RWPE2 (cell line): ENCODE measurements at places on chromosomes 7 and 10.

DNA sequence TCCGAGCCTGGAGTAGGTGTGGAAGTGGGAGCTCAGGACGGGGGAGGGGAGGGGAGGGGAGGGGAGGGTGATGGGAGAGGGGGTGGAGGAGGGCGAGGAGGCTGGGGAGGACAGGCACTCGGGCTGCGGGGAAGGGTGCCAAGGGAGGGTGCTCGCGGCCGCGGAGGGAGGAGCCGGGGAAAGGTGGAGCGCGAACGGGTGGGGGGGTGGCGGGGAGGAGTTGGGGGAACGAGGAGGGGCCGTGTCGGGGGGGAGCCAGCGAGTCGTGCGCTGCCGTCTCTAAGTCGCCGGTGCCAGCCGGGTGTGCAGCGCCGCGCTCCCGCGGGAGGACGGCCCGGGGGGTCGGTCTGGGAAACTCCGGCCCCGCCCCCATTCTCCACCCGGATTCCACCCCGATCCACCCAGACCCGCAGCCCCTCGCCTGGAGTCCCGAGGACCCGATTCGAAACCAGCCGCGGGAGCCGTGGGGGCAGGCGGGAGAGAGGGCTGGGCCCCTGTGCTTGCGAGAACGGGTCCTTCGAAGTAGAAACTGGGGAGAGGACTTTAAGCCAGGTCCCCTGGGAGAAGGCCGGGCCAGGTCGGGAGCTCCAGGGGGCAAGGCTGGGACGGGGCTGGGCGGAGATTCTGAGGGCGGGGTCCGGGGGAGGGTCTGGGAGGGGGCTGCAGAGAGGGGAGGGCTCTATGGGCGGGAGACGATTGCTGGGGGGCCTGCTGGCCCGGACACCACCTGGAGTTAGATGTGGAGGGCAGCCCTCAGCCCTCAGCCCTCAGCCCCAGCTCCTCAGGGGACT is at the start of gene ZNF467:
TSS of gene ZNF467 (minus strand) at position 143 of the 791 bp plus-strand sequence. CDS start 2,556 bp downstream, outside the sequence.
- DNase-seq: peak; percentile 47

DNA sequence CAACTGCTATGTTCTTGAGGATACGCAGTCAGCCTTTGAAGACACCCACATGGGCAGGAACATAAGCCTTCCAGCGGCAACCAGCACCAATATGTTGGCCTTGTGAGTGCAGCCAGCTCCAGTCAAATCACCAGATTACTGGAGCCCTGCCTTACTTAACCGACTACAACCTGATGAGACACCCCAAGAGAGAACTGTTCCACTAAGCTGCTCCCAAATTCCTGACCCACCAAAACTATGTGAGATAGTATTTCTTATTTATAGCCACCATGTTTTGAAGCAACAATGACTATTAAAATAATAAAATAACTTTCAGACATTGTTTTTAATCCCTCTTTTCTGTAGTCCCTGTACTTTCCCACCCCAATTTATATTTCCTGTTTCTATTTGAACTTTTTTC is 179.6 kb downstream of the ADK start:
- DNase-seq: no peak

GRCh38 chr7:108246227-108246837 is 116.2 kb upstream of the LAMB4 start:
- DNase-seq: peak; percentile 64

DNA sequence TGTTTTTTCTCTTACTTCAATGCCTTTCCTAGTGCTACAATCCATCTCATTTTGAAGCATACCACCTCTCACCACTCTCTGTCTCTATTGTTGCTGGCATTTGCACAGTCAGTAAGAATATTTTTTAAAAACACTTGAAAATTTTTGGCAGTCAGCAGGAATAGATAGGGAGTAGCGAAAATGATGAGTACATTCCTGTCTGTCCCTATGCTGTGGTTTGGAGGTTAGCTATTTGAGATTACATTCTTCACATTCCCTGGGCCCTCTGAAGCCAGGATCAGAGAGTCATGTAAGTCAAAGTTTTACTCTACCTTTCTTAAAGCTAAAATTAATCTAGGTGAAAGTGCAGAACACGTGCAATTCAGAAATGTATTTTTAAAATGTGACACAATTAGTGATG is 53.0 kb upstream of the MAGI2 start:
- no peak for DNase-seq

- DNase-seq: peak; percentile 73
Measured at GRCh38 chr10:130138479-130138866, 2.3 kb downstream of the GLRX3 start.

- DNase-seq: no peak
Measured at GRCh38 chr10:1244493-1244892, 188.3 kb downstream of the WDR37 start.

DNA sequence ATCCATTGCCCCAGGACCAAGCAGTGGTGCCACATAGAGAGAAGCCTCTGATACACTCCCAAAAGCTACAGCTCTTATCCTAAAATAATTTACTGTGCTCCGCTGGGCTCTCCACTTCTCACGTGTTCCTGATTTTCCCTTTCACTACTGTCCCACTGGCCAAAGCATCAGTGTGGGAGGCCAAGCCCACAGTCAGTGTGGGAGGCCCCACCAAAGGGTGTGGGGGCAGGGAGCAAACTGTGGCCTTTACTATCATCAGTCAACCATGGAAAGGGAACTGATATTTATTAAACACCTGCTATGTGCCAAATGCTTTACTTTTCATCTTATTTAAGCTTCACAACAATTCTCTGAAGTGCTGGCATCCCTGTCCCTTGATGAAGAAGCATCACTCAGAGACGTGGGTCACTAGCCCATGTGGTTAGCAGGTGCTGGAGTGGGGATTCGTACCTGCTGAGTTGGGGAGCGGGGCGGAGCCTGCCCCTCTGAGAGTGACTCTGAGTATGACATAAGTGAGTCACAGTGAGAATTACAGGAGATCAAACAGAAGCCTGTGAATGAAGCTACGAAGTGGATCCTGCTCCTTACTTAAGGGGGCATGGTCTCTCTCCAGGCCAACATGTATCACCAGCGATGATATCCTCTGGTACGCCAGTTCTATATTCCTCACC is 50.4 kb downstream of the PYROXD2 start:
- DNase-seq: no peak

GRCh38 chr7:97439637-97440214 is 292.2 kb upstream of the TAC1 start:
- no peak for DNase-seq

DNA sequence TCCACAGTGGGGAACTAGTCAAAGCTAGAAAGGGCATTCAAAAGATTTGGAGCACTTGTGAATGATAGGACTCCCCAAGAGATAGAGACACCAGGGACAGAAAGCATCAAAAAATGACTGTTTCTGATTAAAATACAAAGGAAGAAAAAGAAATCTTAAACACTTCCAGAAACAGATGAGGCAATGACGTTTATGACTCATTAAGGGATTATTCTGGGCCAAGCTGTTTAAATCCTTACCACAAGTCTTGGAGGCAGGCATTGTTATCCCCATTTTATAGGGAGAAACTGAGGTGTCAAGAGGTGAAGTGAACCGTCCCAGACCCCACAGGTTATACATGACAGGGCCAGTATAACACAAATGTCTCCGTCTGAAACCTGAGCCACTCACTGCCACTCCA is 68.3 kb upstream of the AMPH start:
- no peak for DNase-seq

- no peak for DNase-seq
Measured at GRCh38 chr7:30688718-30689221, 6.5 kb upstream of the CRHR2 start.

- DNase-seq: no peak
Measured at GRCh38 chr7:98175260-98175940, 35.8 kb upstream of the BHLHA15 start.

DNA sequence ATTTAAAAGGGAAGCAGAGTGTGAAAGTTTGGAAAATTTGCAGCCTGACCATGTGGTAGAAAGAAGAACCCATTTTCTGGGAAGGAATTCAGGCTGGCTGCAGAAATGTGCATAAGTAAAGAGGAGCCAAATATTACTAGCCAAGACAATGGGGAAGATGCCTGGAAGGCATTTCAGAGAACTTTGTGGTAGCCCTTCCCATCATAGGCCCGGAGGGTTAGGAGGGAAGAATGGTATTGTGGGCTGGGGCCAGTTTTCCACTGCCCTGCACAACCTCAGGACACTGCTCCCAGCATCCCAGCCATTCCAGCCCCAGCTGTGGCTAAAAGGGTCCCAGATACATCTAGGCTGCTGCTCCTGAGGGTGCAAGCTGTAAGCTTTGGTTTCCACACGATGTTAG is 278.5 kb upstream of the BMPER start:
- DNase-seq: no peak

GRCh38 chr7:83655951-83656556 is 7.1 kb upstream of the SEMA3E start:
- DNase-seq: no peak

GRCh38 chr7:104758504-104758903 is 255.5 kb upstream of the KMT2E start:
- DNase-seq: no peak

DNA sequence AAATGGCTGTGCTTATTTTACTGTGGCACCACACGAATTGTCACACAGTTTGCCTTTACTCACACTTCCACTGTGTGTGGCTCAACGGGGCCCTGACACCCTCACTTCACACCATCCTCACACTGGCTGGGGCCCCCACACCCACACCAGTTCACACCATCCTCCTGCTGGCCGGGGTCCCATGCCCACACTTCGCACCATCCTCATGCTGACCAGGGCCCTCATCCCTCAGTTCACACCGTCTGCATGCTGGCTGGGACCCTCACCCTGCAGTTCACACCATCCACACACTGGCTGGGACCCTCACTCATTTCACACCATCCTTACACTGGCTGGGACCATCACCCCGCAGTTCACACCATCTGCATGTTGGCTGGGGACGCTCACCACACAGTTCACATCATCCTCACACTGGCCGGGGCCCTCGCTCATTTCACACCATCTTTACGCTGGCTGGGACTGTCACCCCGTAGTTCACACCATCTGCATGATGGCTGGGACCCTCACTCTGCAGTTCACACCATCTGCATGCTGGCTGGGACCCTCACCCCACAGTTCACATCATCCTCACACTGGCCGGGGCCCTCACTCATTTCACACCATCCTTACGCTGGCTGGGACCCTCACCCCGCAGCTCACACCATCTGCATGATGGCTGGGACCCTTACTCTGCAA is 36.0 kb downstream of the BRI3 start:
- DNase-seq: no peak

- no peak for DNase-seq
Measured at GRCh38 chr10:114486938-114487814, 82.9 kb upstream of the AFAP1L2 start.

DNA sequence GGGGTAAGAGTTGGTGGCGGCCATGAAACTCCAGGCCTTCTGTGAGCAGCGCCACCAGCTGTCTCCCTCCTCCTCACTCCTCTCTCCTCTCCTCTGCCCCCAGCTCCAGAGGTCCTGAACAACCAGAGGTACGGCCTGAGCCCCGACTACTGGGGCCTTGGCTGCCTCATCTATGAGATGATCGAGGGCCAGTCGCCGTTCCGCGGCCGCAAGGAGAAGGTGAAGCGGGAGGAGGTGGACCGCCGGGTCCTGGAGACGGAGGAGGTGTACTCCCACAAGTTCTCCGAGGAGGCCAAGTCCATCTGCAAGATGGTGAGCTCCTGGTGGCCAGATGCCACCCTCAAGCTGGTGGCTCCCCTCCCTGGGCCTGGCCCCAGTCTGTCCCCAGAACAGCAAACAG is 99.1 kb downstream of the RGS10 start:
- DNase-seq: no peak

GRCh38 chr7:121083138-121083789 is 94.8 kb downstream of the CPED1 start:
- no peak for DNase-seq

GRCh38 chr10:58512491-58513187 is at the start of gene BICC1:
Gene BICC1, plus strand, starts transcription at chr10:58512872. Its CDS starts 272 bp downstream, at chr10:58513144.
- DNase-seq: no peak

DNA sequence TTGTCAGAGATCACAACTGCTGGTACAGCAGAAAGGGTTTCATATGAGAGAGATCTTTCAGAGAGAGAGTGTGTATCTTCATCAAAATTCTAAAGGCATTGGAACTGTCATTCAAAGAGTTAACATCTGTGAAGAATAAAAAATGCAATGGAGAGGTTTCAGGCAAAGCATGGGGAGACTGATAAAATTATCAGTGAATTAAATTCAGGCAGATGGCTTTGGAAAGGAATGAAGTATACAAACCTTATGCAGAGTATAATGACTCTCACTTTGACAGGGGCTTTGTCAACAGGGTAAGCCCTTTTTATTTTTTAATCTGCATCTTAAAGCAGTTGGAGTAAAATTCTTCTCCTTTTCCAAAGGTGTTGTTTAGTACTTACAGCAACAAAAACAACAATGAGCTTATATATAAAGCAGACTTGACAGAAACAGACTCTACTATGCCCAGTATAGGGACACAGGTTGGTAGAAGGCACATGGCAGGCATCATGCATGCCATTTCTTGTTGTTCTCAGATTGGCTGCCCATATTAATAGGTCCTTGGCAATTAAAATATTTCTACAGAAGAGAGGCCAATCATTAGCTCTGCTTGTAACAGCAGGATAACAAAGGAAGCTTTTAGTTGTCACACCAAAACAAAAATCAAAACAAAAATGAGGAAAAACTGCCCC is 54.9 kb upstream of the NXPH1 start:
- DNase-seq: no peak

- DNase-seq: no peak
Measured at GRCh38 chr10:76583711-76584161, 1053.9 kb downstream of the KCNMA1 start.

GRCh38 chr10:123579675-123580074 is 86.5 kb upstream of the GPR26 start:
- DNase-seq: no peak

GRCh38 chr10:31602541-31603234 is 283.7 kb downstream of the ZEB1 start:
- DNase-seq: no peak

- no peak for DNase-seq
Measured at GRCh38 chr7:30201921-30202320, 67.1 kb downstream of the MTURN start.

GRCh38 chr7:1646957-1647891 is 22.9 kb upstream of the ELFN1 start:
- peak; percentile 47 for DNase-seq

- DNase-seq: no peak
Measured at GRCh38 chr7:4269746-4270145, 412.3 kb upstream of the FOXK1 start.

DNA sequence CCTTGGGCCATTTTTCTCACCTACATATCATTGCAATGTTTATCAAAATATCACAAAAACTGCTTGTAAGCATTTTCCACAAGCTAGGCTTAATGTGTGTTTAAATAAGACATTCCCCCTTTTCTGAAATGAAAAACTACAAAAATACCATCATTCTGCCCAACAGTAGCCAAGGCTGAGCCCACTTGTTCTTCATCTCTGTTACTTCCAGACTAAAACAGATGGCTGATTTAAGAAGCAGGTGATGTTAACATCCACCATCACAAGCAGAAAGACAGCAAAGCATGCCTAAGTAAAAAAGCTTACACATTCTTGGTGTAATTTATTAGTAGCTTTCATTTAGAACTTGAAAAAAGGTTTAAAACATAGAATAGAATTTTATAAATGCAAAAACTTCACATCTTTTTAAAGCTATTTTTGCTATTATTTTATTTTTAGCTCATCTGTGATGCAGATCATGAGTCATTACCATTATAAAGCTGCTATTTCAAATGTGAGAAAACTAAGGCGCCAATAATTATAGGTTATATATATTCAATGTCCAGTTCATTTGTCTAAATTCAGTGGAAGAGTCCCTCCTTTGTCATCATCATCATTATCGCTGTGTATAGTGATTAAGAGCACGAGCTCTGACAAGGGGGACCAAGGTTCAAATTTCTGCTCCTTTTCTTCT is 109.4 kb downstream of the RELN start:
- no peak for DNase-seq
